ENCODE measurements at places on chromosomes 3 and 15.

DNA sequence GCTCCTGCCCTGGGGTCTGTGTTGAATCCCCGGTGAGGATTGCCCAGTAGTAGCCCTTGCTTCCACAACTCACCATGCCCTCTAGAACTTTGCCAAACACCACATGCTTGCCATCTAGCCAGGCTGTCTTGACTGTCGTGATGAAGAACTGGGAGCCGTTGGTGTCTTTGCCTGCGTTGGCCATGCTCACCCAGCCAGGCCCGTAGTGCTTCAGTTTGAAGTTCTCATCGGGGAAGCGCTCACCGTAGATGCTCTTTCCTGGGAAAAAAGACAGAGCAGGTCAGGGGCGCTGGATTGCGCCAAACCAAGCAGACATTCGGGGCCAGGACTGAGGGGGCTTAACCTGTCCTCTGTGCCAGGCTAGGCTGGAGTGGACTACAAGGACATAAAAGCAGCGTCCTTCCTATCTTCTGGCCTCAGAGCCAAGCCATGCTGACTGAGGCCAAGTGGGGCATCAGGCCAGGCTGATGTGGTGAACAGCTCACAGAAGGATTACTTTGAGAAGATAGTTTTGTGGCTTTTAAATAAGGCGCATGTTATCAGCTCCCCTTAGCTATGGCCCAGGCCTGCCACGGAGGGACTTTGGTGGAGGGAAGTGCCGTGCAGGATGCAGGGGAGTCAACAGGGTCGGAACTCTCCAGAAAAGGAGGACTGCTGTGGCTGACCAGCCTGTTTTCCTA lies 5.3 kb downstream of the SNX22 start:
- ATAC-seq: no peak

GRCh38 chr3:32310918-32311839 lies 72.7 kb downstream of the CMTM8 start:
- ATAC-seq: no peak

- no peak for ATAC-seq
Measured at GRCh38 chr3:173902871-173903270, 505.3 kb downstream of the NLGN1 start.

GRCh38 chr3:43162230-43163084 lies 56.6 kb upstream of the POMGNT2 start:
- ATAC-seq: peak; percentile 76

- ATAC-seq: no peak
Measured at GRCh38 chr3:57006949-57007419, 53.5 kb upstream of the SPATA12 start.

GRCh38 chr15:65066001-65066634 lies 1.7 kb downstream of the RASL12 start:
- ATAC-seq: no peak

DNA sequence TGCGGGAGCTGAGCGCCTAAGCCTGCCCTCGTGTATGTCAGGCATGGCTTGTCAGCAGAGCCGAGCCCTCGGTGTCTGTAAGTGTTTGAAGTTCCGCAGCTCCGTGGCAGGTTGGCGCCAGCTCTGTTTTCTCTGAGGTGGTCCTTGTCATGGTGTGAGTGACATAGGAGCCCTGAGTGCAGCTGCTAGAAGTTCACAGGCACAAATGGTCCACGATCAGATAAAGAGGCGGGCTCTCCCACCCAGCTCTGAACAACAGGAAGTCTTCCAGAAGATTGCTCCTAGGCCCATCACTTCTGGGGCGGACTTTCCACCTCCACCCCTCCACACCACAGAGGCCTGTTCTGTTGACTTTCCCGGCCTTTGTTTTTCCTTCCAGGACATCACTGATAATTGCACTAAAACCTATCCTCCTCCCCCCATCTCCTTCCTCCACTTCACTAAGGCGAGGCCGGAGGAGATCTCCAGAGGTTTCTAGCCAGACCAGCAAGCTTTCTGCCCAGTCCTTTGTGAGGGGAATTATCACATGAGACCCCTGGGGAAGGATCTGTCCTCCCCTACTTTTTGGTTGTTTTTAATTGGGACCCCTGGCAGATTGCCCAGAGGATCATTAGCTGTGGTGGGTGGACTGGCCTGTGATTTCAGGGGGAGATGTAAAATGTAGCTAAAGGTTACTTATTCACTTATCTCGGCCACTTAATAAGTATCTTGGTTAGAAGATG lies 19.9 kb downstream of the ITPR1 start:
- ATAC-seq: no peak

DNA sequence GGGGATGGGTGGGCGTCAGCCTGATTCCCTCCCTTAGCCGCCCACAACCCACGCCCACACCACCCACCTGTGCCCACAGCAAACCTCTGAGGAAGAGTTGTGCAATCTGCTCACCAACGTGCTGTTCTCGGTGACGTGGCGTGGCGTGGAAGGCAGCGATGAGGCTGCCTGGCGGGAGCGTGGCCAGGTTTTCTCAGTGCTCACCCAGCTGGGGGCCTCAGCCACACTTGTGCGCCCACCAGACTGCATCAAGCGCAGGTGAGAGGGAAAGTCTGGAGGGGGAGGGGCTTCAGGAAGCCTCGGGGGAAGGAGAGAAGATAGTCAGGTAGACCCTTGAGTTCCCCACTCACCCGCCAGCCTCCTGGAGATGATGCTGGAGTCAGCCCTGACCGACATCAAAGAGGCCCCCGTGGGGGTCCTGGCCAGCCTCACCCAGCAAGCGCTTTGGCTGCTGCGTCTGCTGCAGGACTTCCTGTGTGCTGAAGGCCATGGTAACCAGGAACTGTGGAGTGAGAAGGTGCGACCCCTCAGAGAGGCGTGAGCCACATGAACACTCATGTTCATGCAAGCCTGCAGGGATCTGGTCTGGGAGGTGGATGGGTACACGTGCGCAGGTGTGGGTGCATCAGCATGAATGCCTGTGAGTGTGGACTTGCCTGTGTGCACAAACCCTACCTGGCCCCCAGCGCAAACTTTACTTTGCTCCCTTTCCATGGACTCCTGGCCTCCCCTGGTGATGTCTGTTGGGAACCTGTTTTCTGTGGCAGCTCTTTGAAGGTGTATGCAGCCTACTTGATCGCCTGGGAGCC lies 21.7 kb downstream of the NBEAL2 start:
- ATAC-seq: no peak

- no peak for ATAC-seq
Measured at GRCh38 chr15:36688310-36689011, 109.0 kb downstream of the CDIN1 start.

DNA sequence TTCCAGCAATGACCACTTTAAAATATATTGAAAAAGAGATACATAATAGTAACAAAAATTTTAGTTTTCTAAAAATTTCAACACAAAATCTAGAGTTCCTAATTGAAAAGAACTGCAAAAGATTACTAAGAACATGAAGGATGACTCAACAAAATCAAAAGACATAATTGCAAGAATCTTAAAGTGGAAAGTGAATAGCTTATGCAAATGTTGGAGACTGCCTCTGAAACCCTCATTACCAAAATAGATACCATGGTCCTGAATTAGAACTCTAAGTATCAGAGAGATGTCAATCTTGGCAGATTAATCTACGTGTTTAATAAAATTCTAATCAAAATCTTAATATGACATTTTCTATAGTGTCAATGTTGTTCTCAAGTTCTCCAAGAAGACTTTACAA lies 60.7 kb upstream of the SGO1 start:
- no peak for ATAC-seq

DNA sequence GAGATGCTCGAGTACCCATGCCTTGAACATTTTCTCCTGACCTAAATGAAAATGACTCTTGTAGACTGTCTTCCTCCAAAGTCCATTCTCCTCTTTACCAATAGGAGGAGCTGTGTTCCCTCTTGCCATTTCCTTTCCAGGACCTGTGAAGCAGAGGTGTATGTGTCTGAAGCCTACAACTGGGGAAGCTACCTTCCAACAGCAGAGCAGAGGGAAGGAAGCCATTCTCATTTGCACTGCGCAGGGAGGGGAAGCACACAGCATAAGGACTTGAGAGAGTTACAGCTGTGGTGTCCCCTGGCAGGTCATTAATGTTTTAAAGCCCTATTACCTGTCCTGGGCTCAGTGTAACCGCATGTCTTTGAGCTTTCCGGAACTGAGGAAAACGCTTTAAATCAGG lies 38.7 kb downstream of the HSPBAP1 start:
- ATAC-seq: peak; percentile 58

GRCh38 chr3:153414982-153415381 lies 253.0 kb downstream of the RAP2B start:
- no peak for ATAC-seq

GRCh38 chr15:34620814-34621213 lies 37.4 kb upstream of the GOLGA8B start:
- ATAC-seq: no peak

- no peak for ATAC-seq
Measured at GRCh38 chr3:126104028-126104635, 20.2 kb upstream of the SLC41A3 start.
